ENCODE measurements at places on chromosomes 12 and 14.

DNA sequence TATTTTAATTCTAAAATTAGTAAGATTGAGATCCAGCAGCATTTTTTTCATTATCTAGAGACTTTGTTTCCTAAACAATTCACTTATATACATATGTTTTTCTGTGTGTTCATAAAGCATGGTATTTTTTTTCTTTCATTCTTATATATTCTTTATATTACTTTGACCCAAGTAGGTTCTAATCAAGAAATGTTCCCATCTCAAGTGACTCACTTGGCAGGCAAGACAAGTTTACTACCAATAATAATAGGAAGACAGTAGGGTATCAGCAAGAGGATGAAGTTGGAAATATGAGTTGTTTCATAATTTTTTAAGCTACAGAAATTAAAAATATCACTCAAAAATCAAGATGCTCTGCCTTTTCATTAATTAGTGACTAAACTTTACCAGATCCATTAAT is 613.4 kb upstream of the ATP2B1 start:
- no peak for DNase-seq

- DNase-seq = no peak
Observed at GRCh38 chr14:46230540-46230939, 421.0 kb downstream of the RPL10L start.

- DNase-seq = no peak
Observed at GRCh38 chr12:6450869-6451347, 934 bp upstream of the TAPBPL start.

- no peak for DNase-seq
Observed at GRCh38 chr14:39812532-39813320, 380.5 kb upstream of the FBXO33 start.

DNA sequence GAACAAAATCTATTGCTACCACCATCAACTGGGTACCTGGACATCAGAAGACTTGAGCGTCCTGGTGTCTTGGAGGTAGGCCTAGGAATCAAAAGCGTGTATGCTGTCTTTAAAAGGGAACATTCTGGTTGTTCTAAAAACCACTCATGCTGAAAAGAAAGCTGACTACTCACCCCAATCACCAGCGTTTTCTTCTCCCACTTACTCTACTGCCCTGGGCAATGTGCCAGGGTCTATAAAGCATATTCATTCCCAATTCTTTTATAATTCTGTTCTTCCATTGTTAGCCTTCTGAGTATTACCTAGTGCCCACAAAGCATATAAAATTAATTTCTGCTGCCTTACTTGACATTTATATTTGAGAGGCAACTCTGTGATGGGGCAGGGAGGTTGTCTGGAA is 133.4 kb downstream of the KCNA5 start:
- DNase-seq = no peak

GRCh38 chr14:75979648-75980565 is 1.9 kb downstream of the TGFB3 start:
- no peak for DNase-seq

DNA sequence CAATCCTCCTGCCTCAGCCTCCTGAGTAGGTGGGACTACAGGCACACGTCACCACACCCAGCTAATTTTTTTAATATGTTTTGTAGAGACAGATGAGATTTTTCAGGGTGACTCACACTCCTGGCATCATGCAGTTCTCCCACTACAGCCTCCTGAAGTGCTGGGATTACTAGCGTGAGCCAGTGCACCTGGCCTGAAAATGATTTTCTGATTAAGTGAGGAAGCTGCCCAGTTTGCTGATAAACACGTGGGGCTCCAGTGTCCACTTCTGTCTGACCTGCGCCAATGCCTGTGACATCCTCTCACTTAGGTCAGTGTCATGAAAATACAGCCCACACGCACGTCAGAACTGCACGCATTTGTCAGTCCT is 37.0 kb upstream of the SFSWAP start:
- DNase-seq = no peak

DNA sequence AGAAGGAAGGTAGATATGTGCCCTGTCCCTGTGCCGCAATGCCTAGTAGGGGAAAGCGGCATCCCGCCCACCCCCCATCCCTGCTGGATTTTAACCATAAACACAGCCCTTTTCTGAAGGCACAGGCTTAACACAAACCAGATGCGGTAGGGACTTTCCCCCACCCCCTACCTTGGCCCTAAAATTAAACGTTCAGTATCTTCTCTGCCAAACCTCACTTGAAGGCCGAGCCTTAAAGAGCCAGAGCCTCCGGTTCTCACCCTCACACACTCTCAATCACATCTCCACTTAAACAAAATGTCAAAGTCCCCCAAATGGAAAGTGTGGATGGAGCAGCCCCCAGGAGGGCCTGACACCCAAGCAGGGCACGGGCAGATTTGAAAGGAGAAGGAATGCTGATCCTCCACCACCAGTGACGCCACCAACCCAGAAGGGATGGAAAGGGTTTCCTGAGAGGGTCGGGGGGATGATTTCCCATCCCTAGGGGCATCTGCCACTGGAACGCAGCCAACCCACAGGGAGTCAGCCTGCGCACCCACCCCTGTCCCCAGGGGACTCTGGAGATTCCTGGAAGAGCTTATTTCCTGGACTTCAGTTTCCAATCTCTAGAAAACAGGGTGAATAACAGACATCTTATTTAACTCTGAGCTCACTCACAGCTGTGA is 26.4 kb downstream of the ACTN1 start:
- no peak for DNase-seq

- DNase-seq = no peak
Observed at GRCh38 chr14:64549016-64549415, 745 bp upstream of the PPP1R36 start.

DNA sequence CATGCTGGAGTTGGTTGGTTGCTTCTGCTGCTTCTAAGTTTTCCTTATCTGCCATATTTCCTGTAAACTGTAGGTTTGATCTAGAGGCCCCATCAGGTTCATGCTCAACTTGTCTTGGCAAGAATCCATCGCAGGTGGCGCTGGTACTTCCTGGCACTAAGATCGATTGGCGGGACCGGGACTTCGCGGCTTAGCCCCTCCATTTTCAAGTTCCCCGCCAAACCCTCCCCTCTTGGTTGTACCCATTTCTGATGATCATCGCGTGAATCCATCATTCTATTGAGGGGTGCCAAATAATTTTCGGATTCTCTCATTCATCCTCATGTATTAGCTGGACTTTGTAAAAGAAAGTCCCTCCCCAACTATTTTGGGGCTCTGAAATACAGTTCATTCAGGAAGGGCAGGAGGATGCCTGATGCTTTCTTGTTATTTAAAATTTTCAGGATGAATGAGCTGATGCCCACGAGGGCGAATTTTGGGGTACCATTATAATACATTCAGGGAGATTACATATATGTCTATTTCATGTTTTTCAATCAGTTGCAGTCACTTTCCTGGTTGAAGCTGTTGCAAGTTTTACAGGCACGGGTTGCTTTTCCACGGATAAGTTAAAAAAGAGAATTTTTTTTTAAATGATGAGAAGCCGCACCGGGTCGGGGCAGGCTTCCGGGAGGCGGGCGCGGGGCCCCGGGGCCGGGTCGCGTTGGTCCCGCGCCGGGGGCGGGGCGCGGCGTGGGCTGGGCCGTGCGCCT is 395 bp upstream of the BRI3BP start:
- DNase-seq = peak; percentile 68

GRCh38 chr14:59983048-59983447 is 63.1 kb downstream of the LRRC9 start:
- DNase-seq = no peak
